Stimulated activated CD8-positive, alpha-beta memory T cell treated with anti-CD3 and anti-CD28 coated beads, Interleukin-7, amount 100 ng/mL, for 48 hours (primary cell): ENCODE measurements at places on chromosomes 6 and 20.

DNA sequence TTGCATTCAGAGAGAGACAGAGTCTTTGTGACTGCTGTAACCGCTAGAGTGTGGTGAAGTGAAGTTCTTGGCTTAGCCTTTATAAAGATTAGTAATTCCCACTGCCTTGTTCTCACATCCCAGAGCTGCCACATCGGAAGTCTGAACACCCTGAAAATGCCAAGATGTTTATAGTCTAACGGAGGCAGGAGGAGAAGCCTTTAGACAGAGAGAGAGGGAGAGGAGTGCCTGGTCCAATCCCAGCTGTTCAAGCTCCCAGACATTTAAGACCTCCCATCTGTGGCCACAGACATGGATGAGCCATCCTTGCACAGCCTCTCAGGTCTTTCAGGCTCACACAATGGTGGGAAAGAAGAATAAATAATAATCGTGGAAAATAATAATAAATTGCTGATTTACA lies 1422.8 kb upstream of the EYS start:
- DNase-seq: no peak

GRCh38 chr6:118648866-118649554 lies 2.4 kb downstream of the CEP85L start:
- no peak for DNase-seq

DNA sequence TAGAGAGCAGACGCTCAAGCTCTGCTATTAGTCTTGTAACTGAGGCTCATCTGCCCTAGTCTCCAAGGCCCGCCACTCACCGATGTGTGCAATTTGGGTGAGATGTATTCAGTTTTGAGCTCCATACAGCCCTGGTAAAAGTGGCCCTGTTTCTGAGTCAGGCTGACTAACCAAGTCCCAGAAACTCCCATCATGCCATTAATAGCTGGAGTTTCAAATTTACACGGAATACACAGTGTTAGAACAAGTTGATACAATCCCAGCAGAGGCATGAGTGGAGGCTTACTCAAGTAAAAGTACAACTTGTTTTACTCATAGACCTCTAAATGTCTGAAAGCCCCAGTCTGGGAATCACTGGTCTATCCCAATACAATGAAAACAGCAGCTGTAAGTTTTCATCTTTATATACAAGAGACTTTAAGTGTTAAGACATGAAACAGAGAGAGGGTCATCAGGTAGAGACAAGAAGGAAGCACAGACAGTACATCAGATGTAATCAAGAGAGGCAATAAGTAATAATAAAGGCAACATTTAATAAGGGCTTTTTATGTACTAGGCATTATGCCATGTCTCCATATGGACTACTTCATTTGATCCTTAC lies 42.4 kb downstream of the RTN4IP1 start:
- no peak for DNase-seq

DNA sequence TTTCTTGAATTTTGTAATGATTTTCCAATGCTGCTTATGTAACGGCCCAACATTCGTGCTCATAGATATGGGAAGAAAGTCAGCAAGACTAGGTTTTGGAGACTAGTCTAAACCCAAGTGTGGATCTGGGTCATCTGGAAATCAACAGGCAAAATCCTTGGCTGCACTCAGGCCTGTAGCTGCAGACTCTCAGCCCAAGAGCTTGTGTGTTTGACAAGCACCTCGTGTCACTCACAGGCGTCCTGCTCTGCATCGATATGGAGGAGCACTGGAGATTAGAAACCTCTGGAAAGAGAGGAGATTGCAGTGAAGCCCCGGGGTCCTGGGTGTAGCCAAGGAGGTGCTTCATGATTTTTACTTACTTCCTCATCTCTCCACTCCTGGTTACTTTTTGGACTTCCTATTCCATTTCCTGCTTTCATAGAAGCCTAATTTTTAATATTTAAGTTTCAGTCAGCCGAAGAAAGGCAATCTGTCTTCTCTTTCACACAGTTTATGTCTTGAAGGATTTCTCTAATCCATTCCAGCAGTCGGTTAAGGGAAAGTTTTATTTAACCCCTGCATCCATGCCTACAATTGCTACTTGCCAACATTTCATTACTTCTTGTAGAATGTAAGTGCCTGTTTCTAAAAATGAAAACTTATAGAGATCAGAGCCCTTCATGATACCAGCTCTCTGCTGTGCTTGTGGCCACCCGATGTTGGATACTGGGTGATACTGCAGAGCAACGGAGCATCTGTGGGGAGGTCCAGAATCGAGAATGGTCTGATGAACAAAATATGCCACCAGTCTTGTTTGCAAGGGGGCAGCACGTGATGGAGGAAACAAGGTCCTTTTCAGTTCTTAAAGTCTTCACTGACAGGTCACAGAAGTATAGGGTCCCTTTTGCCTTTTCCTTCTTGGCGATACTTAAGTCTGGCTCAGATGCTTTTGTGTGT lies 296.3 kb downstream of the QKI start:
- DNase-seq: no peak

- DNase-seq: no peak
Measured at GRCh38 chr20:9829835-9830234, 9.0 kb downstream of the PAK5 start.
